CD4-positive, alpha-beta T cell treated with Interferon gamma for 1 hour (primary cell): ENCODE measurements at places on chromosomes 4 and X.

GRCh38 chr4:186875476-186875875, 151.8 kb upstream of the FAT1 start:
- no peak for DNase-seq

DNA sequence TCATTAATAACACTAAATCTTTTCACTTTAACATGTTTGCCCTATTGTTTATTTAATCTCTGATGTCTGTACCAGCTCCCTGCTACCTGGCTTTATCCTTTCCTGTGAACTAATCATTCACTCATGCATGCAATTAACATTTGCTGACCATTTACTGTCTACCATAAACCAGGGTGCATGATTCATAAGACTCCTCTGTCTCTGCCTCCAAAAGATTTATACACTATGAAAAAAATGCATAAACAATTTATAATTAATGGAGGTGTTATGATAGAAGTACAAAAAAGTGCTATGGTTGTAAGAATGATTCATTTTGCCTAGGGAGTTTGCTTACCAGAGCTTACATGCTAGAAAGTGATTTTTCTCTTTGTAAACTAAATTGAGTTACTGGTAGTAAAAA, 24.5 kb upstream of the CPEB2 start:
- no peak for DNase-seq

GRCh38 chr4:2274320-2275043, 12.6 kb upstream of the MXD4 start:
- DNase-seq, result no peak

DNA sequence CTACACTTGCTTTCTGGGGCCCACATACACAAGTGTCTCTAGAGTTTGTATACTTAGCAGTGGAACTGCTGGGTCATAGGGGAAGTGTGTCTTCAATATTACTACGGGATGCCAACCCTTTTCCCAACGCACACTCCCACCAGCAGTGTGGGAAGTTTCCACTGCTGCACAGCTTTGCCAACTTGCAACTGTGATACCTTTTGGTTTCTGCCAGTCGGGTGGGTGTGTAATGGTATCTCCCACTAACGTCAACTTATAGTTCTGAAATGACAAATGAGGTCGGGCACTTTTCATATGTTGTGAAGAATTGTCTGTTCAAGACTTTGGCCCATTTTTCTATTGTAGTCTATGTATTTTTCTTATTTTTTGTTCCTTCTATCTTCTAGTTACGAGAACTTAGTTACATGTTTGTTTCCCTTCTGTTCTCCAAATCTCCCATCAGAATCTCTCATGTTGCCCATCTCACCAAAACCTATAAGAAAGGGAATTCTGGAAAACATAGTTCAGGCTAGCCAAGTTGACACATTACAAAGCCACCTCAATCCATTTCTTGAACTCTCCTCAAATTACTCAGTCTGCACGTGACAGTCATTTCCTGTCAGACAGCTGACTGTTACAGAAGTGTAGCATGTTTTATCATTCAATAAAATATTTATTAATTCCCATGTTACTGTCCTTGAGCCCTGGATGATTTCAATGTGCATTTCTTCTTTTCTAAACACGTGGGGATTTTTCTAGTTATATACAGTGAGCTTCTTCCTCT, 30.7 kb downstream of the PNMA6E start:
- DNase-seq, result no peak

GRCh38 chrX:38660395-38661102, 99.2 kb downstream of the TSPAN7 start:
- no peak for DNase-seq
